ENCODE measurements at places on chromosomes 3 and 15.

DNA sequence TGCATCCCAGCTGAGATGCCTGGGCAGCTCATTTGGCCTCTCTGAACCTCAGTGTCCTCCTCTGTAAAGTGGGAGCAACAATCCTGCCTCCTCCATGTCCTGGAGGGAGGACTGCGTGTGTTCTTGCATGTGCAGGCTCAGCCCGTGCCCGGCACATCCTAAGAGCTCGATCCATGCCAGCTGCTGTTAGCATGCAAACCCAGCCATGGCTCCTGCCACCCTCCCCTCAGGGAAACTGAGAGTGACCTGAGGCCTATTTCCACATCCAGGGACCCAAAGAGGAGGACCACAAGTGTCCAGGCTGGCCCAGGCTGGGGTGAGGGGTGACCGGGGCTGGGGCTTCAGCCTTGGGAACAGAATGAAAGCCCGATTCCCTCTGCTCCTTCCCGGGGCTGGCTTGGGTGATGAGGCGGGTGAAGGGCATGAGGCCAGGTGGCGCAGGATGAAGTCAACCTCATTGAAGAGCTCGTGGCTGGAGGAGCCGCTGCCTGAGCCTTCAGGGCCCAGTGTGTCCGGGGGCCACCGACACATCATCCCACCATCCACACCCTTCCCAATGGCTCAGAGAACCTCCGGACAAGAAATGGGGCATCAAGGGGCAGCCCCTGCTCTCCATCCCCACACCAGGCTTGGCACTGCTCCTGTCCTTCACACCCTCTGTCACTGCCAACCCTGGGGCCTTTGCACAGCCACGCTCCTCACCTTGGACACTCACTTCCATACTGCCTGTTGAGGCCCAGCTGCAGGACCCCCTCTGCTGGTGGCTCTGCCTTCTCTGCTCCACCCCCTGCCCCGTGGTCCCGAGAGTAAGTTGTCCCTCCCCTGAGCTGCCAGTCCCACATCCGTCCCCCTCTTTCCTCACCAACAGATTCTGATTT is 42.5 kb downstream of the ADAMTS7 start:
- no peak for DNase-seq

DNA sequence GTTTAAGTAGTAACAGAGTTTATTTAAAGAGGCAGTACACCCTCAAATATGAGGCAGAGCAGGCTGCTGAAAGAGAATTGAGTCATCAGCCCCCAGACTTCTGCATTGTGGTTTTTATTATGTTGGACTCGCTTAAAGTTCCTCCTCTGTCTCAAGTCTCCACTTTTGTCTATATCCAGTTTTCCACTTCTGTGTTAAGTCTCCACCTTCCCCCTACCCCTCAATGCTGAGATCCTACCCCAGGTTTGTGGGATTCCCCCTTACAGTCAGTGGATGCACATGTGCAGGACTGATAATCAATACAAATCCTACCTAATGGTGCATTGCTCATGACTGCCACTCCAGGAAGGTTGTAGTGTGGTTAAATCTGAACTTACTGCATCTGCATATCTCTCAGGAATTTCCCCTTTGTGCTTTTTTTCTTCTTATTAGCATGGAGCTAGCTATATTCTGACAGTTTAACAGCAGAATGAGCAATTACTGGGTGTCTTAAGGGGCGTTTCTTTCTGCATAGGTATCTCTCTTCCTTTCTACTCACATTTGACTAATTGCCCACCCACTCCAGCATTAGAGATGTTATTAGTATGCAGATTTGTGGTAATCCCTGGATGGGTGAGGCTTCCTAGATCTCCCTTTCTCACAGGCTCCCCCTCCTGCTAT is 11.9 kb upstream of the CD200R1L start:
- DNase-seq, result no peak

DNA sequence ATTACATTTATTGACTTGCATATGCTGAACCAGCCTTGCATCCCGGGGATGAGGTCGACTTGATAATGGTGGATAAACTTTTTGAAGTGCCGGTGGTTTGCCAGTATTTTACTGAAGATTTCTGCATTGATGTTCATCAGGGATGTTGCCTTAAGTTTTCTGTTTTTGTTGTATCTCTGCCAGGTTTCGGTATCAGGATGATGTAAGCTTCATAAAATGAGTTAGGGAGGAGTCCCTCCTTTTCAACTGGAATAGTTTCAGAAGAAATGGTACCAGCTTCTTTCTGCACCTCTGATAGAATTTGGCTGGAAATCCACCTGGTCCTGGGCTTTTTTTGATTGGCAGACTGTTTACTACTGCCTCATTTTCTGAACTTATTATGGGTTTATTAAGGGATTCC is 250.8 kb downstream of the TBC1D5 start:
- DNase-seq, result no peak

GRCh38 chr15:68809517-68809916 is 11.2 kb downstream of the ANP32A start:
- no peak for DNase-seq

GRCh38 chr3:81863756-81864155 is 102.3 kb upstream of the GBE1 start:
- no peak for DNase-seq

DNA sequence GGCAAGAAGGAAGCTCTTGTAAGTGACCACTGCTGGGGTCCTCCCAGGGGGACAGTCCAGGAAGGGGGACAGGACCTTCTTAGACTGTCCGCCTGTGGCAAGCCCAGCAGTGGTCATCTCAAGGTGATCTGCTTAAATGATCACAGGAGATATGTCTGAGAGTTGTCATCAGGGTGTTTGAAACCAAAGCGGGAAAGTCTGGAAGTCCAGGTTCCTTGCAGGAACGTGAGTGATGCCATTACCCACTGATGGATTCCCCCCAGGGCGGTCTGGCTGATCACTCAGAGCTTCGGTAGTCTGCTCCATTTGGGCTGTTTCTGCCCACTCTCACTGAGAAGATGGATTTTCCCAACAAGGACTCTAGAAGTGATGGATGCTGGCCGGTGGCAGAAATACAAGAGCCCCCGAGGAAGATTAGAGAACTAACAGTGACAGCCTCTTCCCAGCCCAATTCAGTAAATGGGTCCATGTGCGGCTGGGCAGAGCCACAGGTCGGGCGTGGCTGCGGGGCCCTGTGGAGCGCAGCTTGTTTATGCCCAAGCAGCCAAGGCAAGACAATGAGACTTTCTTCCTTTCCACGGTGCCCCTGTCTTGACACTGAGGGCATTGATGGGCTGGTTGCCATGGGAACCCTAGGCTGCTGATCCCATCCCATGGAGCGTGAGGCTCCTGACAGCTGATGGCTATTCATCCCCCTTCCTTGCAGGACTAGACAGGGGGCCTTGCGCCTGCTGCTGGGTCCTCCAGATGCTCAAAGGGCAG is 9.5 kb downstream of the PCSK6 start:
- DNase-seq, result no peak

DNA sequence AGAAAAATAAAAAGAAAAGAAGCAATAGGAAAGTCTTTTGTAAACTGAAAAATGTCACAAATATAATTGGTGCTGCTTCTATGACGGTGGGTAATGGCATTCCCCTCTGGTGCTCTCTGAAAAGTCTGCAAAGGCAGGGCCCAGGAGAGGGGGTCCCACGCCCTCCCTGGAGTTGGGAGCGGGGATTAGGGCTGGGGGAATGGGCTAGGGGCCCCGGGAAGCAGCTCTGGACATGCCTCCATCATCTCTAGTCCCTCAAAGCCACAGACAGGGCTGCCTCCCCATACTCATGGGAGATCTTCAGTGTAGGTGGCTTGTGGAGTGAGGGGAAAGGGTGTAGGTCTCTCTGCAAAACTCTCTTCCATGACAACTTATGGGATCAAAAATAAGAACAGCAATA is 7.8 kb upstream of the RHCG start:
- DNase-seq, result no peak

- DNase-seq, result no peak
Measured at GRCh38 chr3:49236226-49236625, 40.8 kb downstream of the C3orf62 start.

GRCh38 chr3:4507024-4507596 is 14.0 kb downstream of the ITPR1 start:
- DNase-seq, result no peak

GRCh38 chr3:184368586-184369183 is 7.2 kb downstream of the POLR2H start:
- DNase-seq, result no peak

- no peak for DNase-seq
Measured at GRCh38 chr15:32951736-32952464, 234.1 kb downstream of the GREM1 start.

- no peak for DNase-seq
Measured at GRCh38 chr15:59360305-59360704, 12.4 kb downstream of the MYO1E start.

DNA sequence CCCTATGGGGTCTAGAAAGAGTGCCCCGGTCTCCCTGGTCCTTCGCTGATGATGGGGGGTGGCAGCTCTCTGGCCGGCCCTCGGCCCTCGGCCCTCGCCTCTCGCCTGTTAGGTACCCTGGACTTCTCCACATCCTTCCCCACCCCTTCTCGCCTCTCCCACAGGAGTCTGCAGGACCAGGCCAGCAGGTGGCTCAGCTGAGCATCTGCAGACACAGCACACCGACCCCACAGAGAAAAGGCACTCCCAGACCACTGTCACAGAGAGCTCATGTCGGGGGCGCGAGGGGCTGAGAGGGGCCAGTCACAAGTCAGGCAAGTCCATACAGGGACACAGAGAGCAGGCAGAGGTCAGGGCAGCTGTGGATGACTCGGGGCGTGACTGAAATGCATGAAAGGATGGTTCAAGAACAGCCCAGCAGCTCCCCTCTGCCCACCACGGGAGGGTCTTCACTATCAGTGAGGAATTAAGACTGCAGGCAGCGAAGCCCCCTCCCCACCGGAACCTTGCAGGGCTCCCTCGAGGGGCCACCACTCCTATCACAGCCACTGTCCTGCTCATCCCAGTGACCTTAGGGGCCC is 181.7 kb upstream of the NSMCE3 start:
- DNase-seq, result no peak

DNA sequence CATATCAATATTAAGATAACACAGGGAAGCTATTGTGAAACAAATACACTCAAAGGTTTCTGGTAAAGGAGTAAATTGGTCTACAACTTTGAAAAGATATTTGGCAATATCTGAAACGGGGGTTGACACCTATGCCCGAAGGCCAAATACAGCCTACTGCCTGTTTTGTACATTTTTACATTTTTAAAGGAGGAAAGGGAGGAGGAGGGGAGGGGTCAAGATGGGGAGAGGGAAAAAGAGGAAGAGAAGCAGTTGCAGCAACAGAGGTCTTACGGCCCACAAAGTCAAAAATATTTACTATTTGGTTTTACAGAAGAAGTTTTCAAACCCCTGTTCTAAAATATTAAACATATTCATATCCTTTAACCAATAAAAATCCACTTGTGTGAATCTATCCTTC is 94.2 kb downstream of the FMN1 start:
- no peak for DNase-seq

- peak; percentile 48 for DNase-seq
Measured at GRCh38 chr3:194344012-194344411, 7.1 kb downstream of the CPN2 start.

DNA sequence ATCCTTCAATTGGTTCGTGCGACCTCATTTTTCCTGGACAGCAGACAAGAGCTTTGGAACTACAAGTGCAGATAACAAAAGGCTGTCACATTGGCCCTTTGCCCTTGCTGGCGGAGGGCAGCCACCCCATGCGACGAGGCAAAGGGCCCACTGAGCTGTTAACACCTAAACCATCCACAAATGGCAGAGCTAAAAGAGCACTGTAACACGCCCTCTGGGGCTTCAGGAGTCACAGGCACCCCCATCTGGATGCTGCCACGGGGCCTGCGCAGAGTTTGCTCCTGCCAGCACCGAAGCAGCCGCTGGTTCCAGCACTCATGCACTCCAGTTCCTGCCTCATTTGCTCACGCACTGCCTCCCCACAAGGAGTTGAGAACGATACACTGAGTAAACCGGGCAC is 524.9 kb downstream of the ZNF385D start:
- no peak for DNase-seq

- no peak for DNase-seq
Measured at GRCh38 chr3:139611528-139611927, 66.2 kb downstream of the NMNAT3 start.

DNA sequence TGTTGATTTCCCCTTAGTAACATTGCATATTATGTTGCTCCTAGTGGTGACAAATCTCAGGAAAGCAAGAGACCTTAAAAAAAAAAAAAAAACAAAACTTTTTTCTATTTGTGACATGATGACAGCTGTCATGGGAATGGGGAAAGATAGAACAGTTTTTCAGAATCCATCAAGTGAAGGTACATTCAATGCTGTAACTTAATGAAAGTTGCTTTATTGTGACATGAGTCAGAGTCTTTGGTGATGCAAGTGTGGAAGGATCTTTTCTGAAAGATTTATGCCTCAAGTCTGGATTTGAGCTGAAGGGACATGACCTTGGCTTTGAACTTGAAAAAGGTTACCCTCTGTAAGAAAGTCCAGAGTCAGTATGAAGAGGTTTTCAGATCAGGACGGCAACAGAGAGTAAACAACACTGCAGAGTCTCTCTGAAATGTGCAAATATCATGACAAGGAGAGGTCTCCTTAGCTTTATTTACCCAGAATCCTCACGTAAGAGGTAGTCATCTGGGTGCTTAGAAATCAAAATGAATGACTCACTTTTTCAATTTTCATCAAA is 424.7 kb downstream of the CNTN4 start:
- no peak for DNase-seq

- DNase-seq, result no peak
Measured at GRCh38 chr3:155747286-155747945, 2.5 kb upstream of the PLCH1 start.

GRCh38 chr3:14431452-14431916 is 29.1 kb downstream of the SLC6A6 start:
- DNase-seq, result no peak

- DNase-seq, result no peak
Measured at GRCh38 chr15:38954090-38954489, 389.5 kb upstream of the RASGRP1 start.

Data from stimulated activated CD4-positive, alpha-beta T cell treated with anti-CD3 and anti-CD28 coated beads, TNF-alpha, amount 100 ng/mL, for 1 hour (primary cell).